ENCODE measurements at places on chromosomes 12 and 14.
A peak's percentile ranks its signal among the peaks of the same experiment; 100 is the strongest.

DNA sequence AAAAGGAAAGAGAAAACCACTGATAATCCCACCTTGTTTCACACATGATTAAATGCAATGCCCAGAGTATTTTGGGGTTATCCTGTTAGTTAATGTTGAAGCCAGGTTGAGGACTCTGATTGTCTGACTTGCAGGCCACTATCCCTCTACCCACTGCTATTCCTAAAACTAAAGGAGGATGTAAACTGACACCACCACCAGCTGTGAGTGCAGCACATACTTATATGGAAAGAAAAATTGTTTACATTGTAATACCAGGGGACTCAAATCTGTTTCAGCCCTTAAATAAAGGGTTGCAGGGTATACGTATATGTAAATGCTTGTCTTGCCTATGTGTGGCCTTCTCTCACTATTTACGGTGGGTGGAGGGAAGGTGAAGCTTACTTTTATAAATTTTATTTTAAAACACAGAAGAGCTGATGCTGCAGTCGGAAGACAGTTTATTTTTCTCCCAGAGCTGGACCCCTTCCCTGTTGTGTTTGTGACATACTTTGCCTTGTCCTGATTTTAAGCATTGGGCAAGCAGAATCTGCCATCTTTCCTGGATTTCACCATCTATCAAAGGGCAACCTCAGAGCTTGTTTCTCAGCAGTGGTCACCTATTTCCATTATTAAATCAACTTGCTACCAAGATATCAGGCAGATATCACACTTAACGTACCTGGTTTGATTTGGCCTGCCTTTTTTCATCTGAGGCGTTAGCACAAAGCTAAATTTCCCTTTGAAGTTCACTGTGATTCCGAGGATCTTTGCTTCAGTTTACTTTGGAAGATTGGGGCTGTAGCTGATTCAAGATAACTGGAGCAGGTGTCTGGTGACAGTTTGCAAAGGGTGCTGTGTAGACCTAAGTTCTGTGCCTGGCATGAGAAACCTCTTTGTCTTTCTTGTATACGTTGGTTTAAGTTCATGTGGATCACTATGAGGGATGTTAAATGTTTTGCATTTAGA, 25.2 kb downstream of the DAAM1 start:
- DNase-seq: no peak

GRCh38 chr12:92737855-92738850, 35.4 kb downstream of the PLEKHG7 start:
- DNase-seq: no peak

DNA sequence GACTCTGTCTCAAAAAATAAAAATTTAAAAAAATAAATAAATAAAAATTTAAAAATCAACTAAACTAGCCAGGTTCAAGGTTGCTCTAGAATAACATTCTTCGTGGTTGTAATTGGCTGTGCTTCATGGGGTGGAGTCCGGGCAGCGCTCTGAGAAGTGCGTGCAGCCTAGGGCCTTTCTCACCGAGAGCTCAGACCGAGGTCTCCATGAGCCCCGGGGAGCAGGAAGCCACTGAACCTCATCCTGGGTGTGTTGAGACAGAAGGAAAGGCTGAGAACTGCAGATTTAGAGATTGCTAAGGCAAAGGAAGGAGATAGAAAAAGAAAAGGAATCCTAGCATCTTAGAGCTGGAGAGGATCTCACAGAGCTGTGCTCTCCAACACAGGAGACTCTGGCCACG, 14.7 kb downstream of the P2RX4 start:
- no peak for DNase-seq

GRCh38 chr14:31024577-31025366, 677 bp upstream of the AP4S1 start:
- DNase-seq: no peak

DNA sequence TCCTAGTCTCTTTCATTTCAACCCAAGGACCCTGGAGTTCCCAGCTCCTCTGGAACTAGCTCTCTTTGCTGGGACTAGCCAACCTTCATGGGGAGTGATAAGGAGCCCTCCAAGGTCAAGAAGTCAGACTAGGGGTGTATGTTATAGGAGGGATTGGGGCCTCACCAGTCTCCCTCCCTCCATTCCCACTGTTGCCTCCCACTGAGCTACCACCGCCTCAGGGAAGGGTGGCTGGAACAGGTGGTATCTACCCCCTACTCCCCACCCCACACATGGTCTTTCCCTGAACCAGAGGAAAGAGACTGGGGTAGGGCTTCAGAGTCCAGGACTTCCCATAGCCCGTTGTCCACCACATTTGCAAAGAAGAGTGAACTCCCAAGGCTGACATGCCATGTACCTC, 2.4 kb downstream of the ERBB3 start:
- DNase-seq: no peak

GRCh38 chr12:27252934-27253333, 8.8 kb downstream of the STK38L start:
- DNase-seq: no peak

- no peak for DNase-seq
These were observed 15.2 kb downstream of the DDX55 start for GRCh38 chr12:123617144-123617543.

DNA sequence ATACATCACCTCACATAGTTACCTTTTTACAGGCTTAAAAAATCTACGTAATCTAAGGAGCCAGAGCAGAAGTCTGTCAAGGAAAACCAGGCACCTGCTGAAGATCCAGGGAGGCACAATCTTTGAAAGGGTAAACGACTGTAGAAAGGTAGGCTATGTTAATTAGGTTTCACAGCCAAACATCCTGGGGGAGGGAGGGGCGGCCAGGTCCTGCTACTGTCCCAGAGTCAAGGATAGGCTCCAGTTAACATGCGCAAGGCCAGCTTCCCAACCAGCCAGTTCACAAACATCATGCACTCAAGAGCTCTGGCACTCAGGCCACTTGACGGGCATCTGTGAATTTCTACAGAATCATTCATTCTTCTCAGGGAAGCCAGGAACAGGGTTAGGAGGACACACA, 22.9 kb downstream of the NIN start:
- no peak for DNase-seq

- DNase-seq: no peak
These were observed 121.5 kb downstream of the SLC15A5 start for GRCh38 chr12:16155938-16156337.

DNA sequence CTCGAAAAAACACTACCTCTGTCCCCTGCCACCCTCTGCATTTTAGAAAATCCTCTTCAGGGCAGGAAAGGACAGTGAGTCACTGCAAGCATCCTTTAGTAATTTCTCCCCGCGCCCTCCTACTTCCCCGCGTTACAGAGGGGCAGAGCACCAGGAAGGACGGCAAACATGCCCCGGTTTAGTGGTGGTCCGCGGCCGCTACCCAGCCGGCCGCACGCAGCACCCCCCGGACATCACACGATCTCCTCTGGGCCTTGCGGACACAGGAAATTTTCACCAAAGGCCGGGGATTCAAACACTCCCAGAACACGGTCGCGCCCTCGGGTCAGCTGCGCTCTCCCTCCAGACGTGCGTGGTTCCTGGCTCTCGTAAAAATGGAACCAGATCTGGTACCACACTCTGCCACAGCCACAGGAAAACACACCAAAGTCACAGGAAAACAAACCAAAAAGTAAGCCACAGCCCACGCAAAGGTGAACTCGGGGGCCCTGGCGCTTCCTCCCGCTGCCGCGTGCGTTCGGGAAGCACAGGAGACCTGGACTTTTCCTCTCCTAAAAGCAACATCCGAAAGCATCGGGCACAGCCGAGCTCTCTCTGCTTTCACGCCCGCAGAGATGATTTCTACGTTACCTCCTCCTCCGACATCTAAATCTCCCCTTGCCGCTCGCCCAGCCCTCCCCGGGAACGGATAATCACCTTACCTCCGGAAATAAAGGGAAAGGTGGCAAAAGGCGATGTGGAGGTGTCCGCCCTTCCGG, 839 bp downstream of the SLC38A1 start:
- DNase-seq: peak; percentile 27

DNA sequence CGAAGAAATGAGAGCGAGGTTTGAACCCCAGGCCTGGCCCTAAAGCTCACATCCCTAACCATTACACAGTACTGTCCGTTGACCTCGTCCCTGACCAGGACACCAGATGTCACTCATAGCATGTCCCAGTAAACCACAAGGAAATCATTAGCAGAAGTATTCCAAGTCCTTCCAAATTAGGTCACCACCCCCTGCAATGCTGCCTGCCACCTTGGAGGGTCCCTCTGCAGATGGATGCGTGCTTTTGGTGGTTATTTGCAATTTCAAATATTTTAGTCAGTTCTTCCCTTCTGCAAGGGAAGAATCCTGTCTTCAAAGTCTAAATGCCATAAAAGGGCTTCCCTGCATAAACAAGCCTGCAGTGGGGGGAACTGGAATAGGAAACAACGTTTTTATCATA, 71.3 kb downstream of the CLMN start:
- DNase-seq: no peak

DNA sequence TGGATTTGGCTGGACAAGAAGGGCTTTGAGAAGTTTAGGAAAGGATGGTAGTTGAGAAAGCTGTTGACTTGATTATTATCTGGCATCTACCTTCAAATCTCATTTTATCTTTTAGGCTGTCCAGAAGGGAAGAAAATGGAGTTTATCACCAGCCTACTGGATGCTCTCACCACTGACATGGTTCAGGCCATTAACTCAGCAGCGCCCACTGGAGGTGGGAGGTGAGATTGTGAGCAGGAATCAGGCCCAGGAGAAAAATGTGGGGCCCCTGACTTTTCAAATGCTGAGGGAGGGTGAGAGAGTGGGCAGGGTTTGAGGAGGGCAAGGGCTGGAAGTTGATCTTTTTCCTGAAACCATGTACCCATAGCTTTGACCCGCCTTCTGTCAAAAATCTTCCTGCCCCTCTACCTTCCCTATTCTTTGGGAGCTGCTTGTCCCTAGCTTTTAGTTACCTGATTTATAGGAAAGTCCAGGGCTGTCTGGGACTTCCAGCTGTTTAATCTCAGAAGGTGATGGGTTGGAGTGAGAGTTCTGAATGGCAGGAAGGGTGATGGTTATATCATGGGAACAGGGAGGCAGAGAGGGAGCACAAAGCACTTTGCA, 134.2 kb downstream of the SMOC1 start:
- peak; percentile 50 for DNase-seq

DNA sequence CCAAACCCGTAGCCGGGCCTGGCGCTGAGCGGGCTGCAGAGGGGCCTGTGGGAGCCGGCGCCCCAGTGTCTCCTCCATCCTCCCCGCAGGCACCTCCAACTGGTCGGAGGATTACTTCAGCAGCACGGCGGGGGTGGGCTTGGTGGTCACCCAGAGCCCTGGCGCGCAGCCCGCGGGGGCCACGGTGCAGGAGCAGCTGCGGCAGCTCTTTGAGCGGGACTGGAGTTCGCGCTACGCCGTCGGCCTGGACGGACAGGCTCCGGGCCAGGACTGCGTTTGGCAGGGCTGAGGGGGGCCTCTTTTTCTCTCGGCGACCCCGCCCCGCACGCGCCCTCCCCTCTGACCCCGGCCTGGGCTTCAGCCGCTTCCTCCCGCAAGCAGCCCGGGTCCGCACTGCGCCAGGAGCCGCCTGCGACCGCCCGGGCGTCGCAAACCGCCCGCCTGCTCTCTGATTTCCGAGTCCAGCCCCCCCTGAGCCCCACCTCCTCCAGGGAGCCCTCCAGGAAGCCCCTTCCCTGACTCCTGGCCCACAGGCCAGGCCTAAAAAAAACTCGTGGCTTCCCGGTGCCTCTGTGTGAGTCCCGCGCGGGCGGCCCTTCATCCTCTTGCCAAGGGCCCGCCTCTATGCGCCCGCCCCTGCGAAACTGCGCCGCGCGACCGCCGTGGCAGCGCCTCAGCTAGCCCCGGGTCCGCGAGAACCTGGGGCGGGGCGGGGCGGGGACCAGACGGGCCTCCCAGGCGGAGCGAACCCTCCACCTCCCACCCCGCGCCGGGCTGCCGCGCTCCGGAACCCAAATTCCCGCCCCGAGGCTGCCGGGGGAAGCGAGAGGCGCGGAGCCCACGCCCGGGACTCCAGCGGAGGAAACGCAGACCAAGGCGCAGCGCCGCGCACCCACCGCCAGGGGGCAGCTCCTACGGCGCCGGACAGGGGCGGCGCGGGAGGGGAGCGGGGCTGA, 8.3 kb downstream of the PLD4 start:
- DNase-seq: peak; percentile 93

Data from stimulated activated CD4-positive, alpha-beta T cell treated with anti-CD3 and anti-CD28 coated beads, Interleukin-2, amount 100 ng/mL, for 48 hours (primary cell).